ENCODE measurements at places on chromosomes 6 and 20.

GRCh38 chr20:48129345-48129942 is 344.2 kb upstream of the SULF2 start:
- no peak for DNase-seq

GRCh38 chr20:35319871-35320197 is 27.6 kb upstream of the FAM83C start:
- DNase-seq: no peak

DNA sequence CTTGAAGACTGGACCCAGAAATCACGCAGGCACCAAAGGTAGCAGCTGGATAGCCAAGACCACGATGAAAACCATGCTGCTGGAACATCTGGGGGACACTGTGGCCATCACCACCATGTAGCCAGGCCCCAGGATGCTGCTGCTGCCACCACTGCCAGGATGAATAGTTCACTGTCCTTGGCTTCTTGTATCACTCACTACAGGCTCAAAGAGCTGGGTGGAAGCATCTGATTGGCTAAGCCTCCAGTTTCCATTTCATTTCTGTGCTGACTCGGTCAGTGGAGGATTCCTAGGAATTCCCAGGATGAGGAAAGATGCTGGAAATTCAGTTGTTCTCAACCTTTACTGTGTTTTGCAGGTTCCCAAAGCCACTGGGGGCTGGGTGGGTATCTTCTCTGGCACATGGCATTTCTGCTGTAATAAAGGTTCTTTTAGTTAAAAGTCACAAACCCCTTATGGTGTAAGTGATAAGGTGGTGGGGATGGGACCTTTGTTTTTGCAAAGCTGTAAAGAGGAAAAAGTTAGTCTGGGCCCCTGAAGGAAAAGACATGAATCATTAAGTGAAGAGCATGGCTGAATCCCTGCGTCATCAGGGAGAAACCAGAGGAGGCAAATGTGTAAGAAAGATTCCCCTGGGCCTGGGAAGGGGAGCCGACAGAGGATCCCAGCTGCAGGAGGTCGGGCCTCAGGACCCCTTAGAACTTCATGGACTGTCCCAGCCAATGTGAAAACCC is 75.6 kb upstream of the RNF24 start:
- no peak for DNase-seq

DNA sequence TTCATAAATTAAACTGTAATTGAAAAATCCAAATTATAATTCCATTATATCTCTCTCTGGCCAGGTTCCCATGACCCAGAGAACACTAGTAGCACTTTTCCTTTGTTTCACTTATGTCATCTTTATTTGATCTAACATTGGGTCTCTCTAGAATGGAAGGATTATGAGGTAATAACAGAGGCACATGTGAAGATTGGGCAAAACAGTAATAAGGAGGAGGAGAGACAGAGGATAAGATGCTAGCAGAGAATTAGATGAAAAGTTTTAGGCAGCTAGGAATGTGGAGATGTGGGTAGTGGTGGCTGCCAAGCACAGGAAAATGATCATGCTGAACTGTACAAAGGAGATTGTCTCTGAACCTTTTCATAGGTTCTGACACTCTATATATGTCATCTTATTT is 3.3 kb downstream of the TAB2 start:
- DNase-seq: no peak

- DNase-seq: no peak
Observed at GRCh38 chr6:168968228-168968627, 285.4 kb downstream of the THBS2 start.

DNA sequence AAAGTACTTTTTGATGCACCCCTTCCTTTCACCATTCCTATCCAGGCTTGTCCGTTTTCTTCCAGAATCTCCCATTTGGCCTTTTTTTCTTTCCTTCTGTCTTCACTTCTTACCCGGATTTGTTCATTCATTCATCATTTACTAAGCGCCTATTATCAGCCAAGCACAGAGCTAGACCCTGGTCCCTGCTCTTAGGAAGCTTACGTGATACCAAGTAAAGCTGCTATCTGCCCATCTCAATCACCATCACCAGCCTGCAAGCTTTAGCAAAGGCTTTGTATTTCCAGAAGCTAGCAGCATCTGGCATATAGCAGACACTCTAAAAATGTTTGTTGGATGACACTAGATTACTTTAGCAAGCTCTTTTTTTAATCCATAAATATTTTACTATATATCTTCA is 4.8 kb downstream of the NDRG3 start:
- no peak for DNase-seq

GRCh38 chr6:112291161-112291762 is 36.9 kb upstream of the LAMA4 start:
- DNase-seq: no peak

- peak; percentile 74 for DNase-seq
Observed at GRCh38 chr6:156686301-156686994, 90.7 kb upstream of the ARID1B start.

Data from bone marrow (tissue), 2 donors.